Endothelial cell (in vitro differentiated cells): ENCODE measurements at places on chromosomes 4 and X. TPM values are rescaled to one million over a fixed set of nuclear protein-coding genes. Genes with fewer than 3 reads are reported as not detected.

DNA sequence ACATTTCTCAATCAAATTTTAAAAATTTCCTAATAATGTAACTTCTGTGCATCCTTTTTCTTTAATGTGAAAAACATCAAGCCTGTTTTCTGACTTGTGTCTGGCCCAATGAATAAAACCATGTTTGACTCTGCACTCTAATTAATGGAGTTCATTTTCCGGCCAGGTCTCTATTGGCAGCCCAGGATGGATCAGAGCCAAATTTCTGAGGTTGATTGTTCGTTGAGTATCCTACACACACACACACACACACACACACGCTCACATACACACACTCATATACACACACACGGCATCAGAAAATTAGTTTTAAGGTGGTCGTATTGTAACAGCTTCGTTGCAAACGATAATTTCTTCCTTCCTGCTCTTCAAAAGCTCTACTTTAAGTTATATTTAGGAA is 28.9 kb upstream of the TLL1 start:
- DNase-seq: no peak
- no peaks in the 10 kb centered on the region for H3K36me3 ChIP-seq
- H3K4me1 ChIP-seq: peaks cover 16% of the 10 kb centered on the region
- no peak overlapping the region for H3K27ac ChIP-seq
- no peaks in the 10 kb centered on the region for H3K27me3 ChIP-seq
- H3K4me3 ChIP-seq: no peak overlapping the region

- no peaks in the 10 kb centered on the region for H3K4me1 ChIP-seq
- H3K4me3 ChIP-seq: no peak overlapping the region
- DNase-seq: no peak
These were observed 367.3 kb downstream of the CHIC1 start for GRCh38 chrX:73930300-73930699.

DNA sequence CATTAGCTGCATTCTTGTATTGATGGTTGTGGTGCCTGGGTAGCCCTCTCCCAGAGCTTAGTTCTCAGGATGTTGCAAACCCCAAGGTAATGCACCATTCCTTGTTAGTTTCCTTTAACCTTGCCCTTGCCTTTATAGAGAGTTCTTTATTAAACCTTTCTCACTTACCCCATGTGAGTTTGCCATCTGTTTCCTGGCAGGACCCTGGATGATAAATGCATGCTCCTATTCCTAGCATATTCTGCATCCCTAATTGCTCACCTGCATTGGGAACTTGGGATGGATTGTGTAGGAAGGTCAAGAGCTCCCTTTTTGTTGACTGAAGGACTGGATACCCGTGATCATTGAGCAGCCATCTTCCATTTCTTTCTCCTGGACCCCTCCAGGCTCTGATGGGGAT is 59.9 kb upstream of the AP1S2 start:
- H3K27ac ChIP-seq: no peak overlapping the region
- no peaks in the 10 kb centered on the region for H3K27me3 ChIP-seq
- DNase-seq: no peak
- H3K4me1 ChIP-seq: peaks cover 3% of the 10 kb centered on the region

DNA sequence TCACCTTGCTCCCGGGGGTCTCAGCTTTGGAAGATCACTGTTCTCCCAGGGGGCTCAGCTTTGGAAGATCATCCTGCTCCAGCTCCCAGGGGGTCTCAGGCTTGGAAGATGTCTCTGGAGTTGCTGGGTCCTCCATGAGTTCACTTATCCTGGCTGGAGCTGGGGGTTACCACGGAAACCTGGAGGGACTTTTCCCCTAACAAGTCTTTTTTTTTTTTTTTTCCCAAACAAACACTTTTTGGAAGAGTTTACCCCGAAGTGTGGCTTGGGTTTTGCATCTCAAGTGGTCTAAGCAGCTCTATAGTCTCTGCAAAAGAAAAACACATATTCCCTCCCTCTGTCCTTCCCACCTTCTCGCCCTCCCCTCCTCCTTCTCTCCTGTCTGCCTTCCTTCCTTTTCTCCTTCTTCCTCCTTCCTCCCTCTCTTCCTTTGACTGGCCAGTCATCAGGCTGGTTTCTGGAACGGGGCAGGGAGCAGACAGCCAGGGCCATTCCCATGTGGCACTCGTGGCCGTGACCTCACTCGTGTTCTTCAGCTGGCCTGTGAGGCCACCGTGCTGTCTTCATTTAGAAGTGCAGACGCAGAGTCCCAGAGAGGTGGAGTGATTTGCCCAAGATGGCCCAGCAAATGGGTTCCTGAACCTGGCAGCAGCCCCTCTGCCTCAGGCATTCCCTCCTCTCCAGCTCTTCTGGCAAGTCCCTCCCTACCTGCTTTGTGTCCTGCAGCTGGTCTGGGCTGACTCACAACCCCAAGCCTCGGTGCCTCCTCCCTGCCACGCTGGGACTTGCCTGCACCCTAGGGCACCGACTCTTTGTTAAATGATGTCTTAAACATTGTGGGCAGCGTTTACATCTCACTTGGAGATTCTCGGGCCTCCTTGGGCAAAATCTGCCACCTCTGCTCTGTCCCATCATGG is 25.9 kb upstream of the HMX1 start:
- DNase-seq: no peak
- H3K36me3 ChIP-seq: peaks cover 7% of the 10 kb centered on the region
- peaks cover 8% of the 10 kb centered on the region for H3K4me1 ChIP-seq

DNA sequence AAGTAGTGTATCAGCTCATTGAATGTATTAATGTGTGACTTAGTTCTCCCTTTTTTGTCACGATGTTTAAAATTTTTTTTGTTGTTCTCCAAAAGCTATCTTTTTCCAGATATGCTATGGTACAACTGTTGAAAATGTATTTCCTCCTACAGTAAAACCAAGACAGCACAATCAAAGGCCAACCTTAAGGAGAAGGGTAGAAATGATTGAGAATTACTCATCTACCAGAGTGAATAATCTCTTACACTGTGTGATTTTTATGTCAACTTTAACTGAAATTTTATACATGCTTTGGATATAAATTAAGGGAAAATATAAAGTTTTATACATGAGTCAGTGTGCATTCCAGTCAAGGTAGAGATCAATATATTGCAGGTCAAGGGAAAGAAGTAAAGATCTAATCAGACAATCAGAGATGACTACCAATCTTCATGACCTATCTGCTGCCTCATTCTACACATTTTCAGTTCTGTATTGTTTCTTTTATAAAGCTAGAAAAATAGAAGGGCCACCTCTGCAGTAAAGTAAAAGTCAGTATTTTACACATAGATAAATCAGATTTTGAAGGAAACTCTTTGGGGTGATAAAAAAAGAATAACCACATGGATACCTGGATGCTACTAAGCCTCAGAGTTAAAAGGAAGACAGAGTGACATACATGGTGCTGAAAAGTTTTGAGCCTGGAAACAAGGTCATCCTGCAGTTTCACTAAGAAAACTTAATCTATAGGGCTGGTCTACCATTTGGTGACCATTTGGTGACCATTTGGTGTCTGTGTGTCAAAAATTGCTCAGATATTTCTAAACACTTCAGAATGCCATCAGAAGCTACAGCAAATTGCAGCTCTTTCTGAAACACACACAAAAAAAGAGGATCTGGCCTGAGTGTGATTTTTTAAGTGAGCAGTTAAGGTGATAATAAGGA is 1.6 kb downstream of the FAM13A start:
- no peak for DNase-seq
- peaks cover 4% of the 10 kb centered on the region for H3K36me3 ChIP-seq
- H3K4me3 ChIP-seq: peak overlapping the region; percentile 78
- H3K27ac ChIP-seq: peak overlapping the region; percentile 2
- H3K4me1 ChIP-seq: peaks cover 35% of the 10 kb centered on the region

DNA sequence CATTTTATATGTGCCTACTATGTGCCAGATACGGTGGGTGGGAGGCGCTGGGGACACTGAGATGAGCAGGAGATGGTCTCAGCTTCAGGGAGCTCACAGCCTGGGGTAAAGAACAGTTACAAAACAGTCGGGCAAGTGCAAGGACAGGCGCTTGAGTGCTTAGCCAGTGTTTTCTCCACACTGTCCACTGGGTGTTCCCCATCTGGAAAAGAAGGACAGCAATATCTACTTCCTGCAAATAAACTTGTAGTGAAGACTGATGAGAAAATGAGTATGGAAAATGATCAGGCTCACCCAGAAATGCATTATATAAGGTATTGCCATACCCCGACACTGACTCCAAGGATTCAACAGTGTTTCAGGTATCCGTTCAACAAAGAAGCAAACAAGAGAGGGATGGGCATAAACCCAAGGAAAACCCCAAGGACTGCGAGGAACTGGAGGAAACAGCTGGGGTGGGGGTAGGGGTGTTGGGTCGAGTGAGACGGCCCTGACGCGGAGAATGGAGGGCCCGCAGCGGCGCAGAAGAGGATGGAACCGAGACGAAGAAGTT is 835 bp downstream of the TMEM185A start:
- peaks cover 45% of the 10 kb centered on the region for H3K4me1 ChIP-seq
- DNase-seq: no peak
- peaks cover 19% of the 10 kb centered on the region for H3K36me3 ChIP-seq
- H3K4me3 ChIP-seq: peak overlapping the region; percentile 98
- peaks cover 16% of the 10 kb centered on the region for H3K27me3 ChIP-seq

DNA sequence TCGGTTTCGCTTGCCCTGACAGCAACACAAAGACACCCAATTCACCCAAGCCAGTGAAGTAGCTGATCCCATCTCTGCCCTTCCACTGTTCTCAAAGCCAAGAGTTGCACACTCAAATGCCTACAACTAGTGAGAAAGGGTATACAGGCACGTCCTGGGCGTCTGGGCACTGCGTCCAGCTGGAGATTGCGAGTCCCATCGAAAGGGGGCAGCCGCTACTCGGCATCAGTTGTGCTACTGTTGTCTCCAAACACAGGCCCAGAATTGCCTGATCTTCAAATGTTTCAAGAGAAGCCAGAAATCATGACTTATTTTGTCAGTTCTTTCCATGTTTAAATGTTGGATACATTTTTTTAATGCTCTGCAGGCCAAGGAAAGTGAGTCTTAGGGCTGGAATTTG is 487.8 kb downstream of the BCOR start:
- no peak for DNase-seq
- no peaks in the 10 kb centered on the region for H3K27me3 ChIP-seq
- no peak overlapping the region for H3K27ac ChIP-seq
- peaks cover 8% of the 10 kb centered on the region for H3K4me1 ChIP-seq

- no peak for DNase-seq
- no peak overlapping the region for H3K4me3 ChIP-seq
- peaks cover 4% of the 10 kb centered on the region for H3K4me1 ChIP-seq
These were observed 125.7 kb upstream of the GPC4 start for GRCh38 chrX:133541021-133541420.

DNA sequence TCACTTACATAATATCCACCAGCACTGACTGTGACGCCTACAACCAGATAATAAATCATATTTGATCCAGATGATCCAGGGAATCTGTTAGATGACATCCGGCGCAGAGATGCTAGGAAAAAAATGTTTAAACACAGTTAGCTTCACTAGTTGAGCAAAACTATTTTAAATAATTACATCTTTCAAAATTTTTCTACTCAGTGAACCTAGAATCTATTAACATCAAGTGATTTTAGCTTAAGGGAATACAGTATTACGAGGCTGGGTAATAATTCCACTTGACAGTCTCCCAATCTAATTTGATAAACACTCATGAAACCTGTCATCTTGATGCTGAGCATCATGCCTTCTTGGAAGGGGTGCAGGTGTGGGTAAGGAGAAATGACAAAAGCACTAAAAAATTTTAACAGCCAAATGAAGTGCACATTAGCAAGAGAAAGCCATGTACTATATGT is 4.7 kb downstream of the MGARP start:
- DNase-seq: no peak
- peaks cover 4% of the 10 kb centered on the region for H3K27me3 ChIP-seq
- no peak overlapping the region for H3K4me3 ChIP-seq

DNA sequence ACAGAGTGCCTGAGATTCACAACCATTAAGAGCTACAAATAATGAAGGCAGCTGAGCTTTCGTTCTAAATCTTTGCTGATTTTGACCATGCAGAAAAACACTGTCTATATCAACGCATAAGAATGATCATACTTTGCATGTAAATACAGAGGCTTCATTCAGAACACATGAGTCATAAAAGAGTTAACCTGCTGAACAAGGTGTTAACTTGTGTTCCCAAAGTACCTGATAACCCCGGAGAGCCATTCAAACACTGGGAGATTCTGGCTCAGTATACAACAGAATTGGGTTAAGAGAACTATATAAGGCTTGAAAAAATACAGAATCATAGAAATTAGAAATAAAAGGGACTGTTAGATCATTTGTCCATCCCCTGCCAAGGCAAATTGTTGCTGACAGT is 964.3 kb upstream of the TENM3 start:
- H3K4me1 ChIP-seq: peaks cover 2% of the 10 kb centered on the region
- no peak for DNase-seq
- no peaks in the 10 kb centered on the region for H3K36me3 ChIP-seq
- H3K27me3 ChIP-seq: peaks cover 1% of the 10 kb centered on the region

DNA sequence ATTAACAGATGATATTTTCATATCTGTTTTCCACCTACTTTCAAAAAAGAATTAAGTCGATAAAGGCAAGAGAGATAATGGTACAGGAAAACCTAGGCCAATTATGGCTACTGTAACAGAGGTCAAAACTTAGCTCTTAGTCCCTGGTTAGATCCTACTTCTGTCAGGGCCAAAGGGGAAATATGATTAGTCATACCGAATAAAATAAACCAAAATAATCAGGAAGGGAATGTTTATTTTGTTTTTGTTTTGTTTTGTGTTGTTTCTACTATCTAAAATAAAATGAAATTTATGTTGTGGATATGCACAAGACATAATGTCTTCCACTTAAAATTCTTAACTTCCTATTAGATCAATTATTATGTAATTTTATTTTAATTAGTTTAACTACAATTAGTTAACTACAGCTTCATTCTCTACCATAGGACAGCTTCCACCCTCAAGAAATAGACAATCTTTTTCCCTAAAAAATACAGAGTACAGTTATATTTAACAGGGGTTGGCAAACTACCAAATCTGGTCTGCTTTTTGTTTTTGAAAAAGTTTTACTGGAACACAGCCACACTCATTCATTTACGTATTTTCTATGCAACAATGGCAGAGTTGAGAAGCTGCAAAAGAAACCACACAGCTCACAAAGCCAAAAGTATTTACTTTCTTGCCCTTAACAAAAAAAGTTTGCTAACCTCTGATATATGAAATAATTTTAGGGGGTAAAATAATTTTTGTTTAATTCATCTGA is 25.4 kb downstream of the TMEM47 start:
- no peak overlapping the region for H3K4me3 ChIP-seq
- no peak overlapping the region for H3K27ac ChIP-seq
- no peaks in the 10 kb centered on the region for H3K27me3 ChIP-seq
- H3K36me3 ChIP-seq: no peaks in the 10 kb centered on the region
- DNase-seq: no peak

The WDR17 gene
- 0.64 TPM for total RNA-seq

The SMC1A gene
- total RNA-seq: 55.6 TPM

The GALNT7 gene
- 80.9 TPM for total RNA-seq

The ATP2B3 gene
- total RNA-seq: 0.10 TPM
